CD4-positive, alpha-beta T cell treated with Interleukin-2 at 100 ng/mL for 4 hours (primary cell): ENCODE measurements at places on chromosomes 16 and 17.

DNA sequence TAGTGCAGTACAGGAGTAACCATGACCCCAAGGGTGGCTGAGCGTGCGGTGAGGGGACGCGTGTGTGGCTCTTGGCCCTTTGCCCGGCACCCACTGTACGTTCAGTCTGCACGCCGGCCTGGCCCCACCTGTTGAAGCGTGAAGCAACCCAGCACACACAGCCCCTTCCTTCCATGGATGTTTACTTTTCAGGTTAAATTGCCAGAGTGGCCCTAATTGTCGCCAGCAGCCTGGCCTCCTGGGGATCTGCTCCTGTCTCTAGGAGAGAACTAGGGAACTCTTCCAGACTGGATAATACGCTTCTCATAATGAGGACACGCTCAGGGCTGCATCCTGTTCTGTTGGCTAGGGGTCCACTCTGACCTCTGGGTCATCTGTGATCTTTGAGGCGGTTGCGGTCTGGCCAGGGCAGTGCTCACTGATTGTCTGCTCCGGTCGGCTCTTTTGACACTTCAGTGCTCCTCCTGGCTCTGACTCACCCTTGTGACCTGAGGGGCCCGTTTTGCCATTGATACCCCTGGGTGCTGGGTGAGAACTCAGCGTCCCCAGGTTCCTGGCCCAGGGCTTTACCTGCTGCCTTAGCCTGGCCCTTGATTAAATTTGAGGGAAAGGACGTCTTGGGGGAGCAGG lies 27.7 kb downstream of the TPSG1 start:
- DNase-seq, result no peak

DNA sequence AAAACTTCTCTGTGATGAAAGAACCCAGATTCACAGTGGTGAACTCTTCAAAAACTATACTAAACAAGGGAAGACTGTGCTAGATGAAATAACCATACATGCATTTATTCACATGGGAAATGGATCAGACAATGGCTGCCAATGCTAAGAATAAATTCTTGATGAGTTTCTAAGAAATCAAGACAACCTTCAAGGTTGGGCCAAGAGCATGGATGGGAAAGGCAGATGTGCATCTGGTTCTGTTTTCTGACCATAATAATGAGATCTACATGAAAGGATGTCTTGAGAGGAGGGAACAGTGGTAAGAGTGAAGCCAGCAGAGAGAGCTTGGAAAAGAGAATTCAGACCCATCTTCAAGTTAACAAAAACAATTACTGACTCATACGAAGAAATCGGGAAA lies 31.4 kb downstream of the ANKRD11 start:
- DNase-seq, result no peak

- no peak for DNase-seq
Measured at GRCh38 chr16:2973093-2973492, 3.9 kb downstream of the PAQR4 start.

DNA sequence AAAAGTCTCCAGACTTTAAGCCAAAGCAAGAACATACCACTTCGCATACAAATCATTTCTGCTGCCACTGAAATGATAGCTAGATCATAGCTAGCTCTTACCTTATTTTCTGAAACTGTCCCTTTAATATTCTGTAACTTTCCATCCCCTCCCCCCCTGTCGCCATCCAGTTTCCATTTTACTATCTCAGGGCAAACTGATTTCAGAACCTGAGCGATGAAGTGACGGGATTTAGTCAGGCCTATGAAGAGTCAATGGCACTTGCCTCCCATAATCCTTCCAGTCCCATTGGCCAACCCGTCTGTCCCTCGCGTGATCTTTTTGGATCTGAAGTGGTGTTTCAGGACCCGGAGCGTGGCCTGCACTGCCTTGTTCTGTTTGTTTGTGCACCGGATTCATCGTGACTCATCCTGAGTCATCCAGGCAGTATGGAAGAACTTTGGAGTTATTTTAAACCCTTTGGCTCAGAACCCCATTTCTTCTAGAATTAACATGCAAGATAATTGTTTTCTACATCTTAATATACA lies 199.8 kb upstream of the CHMP6 start:
- DNase-seq, result peak; percentile 63

DNA sequence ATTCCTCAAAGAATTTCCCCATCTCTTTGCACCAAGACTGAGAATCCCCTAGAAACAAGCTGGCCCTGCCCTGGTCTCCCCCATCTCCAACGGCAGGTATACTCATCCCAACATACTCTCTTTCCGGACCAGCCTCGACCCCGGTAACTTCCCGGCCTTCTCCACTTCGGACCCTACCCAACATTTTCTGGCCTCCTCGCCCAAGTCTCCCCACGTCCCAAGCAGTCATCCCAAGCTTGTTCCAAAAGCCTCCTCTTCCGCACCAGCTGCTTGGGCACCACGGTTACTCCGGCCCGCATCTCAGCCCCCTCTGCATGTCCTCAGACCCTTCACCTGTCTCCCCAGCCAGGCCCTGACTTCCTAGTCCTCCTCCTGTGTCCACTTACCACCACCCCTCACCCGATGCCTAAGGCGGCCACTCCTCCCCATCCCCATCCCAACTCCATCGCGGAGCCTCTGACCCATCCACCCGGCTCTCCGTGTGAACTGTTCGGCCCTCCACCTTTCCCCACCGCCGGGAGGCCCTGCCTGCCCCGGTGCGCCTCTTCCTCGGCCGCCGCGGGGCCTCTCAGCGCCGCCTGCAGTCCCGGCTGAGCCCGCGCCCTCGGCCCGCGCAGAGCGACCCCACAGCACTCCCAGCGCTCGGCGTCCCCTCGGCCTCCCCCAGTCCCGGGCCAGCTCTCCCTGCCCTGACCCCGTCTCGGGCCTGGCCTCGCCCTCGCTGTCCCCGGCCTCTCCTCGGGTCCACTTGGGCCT lies 994 bp downstream of the PITPNA start:
- DNase-seq, result peak; percentile 16
